CD4-positive, alpha-beta T cell treated with Interleukin-15 for 4 hours (primary cell): ENCODE measurements at places on chromosomes 12 and 14.

DNA sequence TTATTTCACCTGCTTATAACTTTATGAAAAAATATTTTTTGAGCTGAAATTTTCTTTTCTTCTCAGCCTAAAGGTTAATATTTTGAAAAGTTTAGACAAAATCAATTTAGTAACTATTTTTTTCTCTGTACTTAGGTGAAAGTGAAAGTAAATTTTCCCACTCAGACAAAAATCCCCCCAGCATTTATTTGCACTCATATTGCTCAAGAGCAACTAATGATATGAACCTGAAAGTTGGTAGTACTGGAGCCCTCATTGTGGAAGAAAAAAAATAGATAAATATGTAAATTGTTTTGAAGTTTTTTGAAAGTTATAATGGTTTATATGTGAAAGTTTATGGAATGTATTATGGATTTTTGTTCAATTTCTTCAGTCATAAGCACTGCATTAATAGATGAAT, 1005.9 kb upstream of the ATXN7L3B start:
- no peak for DNase-seq

DNA sequence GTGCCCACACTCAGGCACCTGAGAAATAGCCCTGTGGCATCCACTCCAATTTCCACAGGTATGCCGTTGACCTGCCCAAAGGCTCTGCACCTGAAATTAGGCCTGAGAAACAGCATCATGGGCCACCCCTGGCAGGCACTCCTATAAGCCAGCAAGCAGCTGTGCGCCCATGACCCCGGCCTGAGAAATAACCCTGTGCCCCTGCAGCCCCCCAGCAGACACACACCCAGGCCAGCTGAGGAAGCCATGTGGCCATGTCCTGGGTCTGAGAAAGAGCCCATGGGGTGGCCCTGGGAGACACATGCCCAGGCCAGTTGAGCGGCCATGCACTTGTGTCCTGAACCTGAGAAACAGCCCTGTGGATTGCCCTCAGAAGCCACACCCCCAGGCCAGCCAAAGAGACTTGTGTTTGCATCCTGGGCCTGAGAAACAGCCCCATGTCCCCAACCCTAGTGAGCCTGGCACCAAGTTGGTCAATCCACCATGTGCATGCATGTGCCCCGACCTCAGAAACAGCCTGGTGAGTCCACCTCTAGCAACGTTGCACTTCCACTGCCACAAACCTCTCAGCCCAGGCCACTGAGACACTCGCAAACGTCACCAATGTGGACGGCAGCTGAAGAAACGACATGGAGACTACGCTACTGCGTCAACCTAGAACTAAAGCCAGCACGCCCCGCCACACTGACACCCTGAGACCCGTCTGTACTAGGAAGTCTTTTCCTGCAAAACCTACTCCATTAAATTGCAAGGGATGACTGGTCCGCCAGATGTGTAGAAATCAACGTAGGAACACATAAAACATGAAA, 411.9 kb downstream of the TMEM121 start:
- DNase-seq: no peak

DNA sequence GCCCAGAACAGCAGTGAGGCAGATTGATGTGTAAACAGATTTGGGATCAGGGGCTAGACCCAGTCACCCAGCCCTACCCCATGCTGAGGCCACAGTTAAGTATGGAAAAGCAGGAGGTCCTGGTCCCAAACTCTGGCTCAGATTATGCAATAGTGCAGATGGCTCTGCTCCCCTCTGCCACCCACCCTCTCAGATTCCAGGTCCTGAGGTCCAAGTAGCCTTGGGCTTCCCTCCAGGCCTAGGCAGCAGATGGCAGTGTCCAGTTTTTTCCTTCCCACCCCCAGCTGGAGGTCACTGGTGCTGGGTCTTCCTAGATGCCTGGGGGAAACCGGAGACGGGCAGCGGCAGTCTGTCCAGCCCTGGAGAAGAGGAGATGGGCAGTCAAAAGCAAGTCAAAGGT, 2.8 kb upstream of the DHH start:
- DNase-seq: no peak

DNA sequence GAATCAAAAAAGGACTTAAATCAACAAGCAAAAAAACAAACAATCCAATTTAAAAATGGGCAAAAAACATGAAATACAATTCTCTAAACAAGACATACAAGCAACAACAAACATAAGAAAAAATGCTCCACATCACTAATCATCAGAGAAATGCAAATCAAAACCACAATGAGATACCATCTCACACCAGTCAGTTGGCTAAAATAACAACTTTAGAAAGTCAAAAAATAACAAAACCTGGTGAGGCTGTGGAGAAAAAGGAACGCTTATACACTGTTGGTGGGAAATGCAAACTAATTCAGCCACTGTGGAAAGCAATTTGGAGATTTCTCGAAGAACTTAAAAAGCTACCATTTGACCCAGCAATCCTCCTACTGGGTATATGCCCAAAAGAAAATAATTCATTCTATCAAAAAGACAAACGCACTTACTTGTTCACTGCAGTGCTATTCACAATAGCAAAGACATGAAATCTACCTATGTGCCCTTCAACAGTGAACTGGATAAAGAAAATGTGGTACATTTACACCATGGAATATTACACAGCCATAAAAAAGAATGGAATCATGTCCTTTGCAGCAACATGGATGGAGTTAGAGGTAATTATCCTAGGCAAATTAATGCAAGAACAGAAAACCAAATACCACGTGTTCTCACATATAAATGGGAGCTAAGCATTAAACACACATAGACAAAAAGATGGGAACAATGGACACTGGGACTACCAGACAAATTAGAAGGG, 26.9 kb downstream of the PRKD1 start:
- DNase-seq: no peak

- DNase-seq: no peak
Observed at GRCh38 chr12:119259484-119259883, 75.0 kb upstream of the CCDC60 start.

DNA sequence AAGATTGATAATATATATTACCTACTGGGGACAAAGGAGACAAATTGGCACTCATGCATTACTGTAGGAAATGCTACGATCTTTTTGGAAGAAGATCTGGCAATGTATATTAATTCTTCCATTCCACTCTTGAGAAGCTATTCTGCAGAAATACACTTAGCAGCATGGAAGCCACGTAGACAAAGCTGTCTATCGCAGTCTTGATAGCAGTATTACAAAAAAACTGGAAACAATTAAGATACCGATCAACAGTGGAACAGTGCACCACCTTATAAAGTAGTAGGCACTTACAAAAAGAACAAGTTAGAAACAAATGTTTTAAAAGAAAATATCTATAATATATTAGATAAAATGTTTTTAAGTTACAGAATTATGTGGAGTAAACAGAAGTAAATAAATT, 87.2 kb downstream of the ABCD2 start:
- DNase-seq: no peak

DNA sequence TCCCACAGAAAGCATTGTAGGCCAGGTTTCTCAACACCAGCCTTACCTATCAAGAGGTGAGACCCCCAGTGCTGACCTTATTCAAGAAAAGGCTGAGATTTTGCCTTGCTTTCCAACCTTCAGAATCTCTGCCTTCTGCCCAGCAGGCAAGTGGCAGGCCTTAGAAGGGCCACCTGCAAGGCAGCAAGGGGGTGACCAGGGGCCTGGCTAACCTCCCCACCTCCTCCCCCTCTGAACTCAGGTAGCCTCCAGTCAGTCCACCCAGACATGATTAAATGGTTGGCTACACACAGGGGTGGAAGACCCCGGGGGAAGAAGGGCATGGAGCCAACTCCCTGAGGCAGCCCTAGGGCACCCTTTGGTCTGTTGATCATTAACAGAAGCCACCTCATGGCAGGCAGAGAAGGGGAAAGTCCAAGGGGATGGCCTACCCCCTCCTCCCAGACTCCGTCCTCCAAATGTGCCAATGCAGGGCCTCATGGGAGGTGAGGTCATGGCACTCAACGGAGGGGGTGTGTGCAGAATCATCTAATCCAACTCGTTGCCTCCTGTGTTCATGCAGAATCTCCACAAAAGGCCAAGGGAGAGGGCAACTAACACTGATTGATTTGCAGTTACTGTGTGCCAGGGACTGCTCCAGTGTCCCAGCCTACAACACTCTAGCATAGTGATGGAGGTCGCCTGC, 8.5 kb downstream of the ZFP36L1 start:
- no peak for DNase-seq

GRCh38 chr12:121139286-121139685, 6.6 kb downstream of the P2RX7 start:
- DNase-seq: no peak

GRCh38 chr12:7959701-7960121, 23.7 kb upstream of the SLC2A3 start:
- peak; percentile 49 for DNase-seq

GRCh38 chr12:11649413-11650285, at the start of gene ETV6:
ETV6 (plus strand) TSS chr12:11649674; CDS start chr12:11650128, 454 bp downstream.
- DNase-seq: peak; percentile 77

GRCh38 chr12:73714655-73715054, 823.0 kb upstream of the ATXN7L3B start:
- no peak for DNase-seq

- DNase-seq: no peak
Observed at GRCh38 chr12:89933911-89934310, 225.3 kb upstream of the ATP2B1 start.

DNA sequence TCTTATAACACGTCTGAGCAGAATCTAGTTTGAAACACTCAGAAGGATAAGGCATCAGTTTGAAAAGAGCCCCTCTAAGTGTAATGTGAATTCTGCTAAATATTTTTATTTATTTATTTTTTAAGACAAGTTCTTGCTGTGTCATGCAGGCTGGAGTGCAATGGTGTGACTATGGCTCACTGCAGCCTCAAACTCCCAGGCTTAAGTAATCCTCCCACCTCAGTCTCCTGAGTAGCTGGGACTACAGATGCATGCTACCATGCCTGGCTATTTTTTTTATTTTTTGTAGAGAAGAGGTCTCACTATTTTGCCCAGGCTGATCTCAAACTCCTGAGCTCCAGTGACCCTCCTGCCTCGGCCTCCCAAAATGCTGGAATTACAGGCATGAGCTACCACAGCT, 225.9 kb upstream of the SEL1L start:
- no peak for DNase-seq

GRCh38 chr12:9341260-9341585, 133.0 kb upstream of the PZP start:
- no peak for DNase-seq

GRCh38 chr14:62162998-62163589, 400.9 kb downstream of the SNAPC1 start:
- peak; percentile 6 for DNase-seq

GRCh38 chr14:99040711-99041110, 231.3 kb downstream of the BCL11B start:
- DNase-seq: no peak

- peak; percentile 10 for DNase-seq
Observed at GRCh38 chr14:103118663-103119404, 4.4 kb upstream of the TNFAIP2 start.

- DNase-seq: no peak
Observed at GRCh38 chr12:739349-739748, 13.0 kb upstream of the WNK1 start.

GRCh38 chr12:24955389-24955788, 6.5 kb upstream of the BCAT1 start:
- no peak for DNase-seq

DNA sequence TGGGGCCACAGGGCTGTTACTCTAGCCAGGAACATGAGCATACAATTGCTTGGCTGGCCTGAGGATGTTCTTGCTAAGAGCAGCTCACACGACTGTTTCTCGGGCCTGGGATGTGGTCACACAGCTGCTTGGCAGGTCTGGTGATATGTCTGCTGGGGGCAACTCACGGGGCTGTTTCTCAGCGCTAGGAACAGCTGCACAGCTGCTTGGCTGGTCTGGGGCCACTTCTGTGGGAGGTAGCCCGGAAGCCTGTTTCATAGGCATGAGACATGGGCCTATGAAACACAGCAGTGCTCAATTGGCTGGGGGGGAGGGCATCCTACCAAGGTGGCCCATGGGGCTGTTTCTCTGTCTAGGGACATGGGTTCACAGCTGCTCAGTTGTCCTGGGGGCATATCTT, 73.4 kb upstream of the DDHD1 start:
- DNase-seq: no peak

GRCh38 chr12:116133149-116133548, 144.3 kb downstream of the MED13L start:
- no peak for DNase-seq
